ENCODE measurements at places on chromosomes 4 and X.

DNA sequence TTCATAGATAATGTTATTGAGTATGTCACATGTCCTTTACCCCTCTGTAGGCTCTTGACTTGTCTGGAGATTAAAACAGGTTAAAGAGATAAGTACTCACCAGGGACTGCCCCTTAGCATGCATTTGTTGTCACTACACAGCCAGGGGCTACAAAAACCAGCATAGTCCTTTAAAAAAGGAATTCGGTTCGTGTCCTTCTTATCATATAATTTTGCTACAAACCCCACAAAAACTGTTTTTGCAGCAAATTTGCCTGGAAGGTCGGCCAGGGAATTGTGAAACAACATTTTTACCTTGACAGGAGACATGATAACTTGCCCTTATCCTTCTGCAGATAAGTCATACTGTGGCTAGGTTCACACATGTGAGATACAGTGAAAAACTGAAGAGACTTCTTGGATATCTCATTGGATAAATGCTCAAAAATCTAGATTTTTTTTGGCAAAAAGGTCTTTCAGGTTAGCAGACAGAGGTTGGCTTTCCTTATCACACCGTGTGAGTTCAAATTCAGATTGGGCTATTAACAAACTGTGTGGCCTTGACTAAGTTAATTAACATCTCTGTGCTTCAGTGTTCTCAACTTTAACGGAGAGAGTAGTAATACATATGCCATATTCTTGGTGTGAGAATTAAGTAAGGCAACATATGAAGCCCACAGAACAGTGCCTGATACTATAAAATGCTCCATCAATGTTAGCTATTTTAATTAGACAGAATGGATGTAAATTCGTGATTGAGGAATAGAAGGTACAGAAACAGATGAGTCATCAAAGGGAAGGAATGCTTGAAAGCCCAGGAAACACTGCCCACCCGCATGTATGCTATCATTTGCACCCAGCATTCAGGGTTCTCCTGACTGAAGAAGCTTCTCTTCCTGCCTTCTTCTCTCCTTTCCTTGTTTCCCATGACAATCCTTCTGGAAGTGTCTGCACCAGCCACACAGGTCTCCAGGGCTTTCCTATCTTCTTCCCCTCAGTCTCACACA, 30.0 kb downstream of the FAM9C start:
- no peak for DNase-seq

GRCh38 chrX:29082558-29082957, 495.3 kb downstream of the IL1RAPL1 start:
- DNase-seq = no peak

GRCh38 chr4:74490736-74491135, 45.8 kb downstream of the AREG start:
- DNase-seq = no peak

- DNase-seq = no peak
These were observed 89.3 kb upstream of the LNX1 start for GRCh38 chr4:53680598-53680997.

- DNase-seq = no peak
These were observed 25.0 kb upstream of the HMGB3 start for GRCh38 chrX:150958177-150958576.

- DNase-seq = no peak
These were observed 349.5 kb downstream of the HS3ST1 start for GRCh38 chr4:11079171-11079570.

GRCh38 chr4:76703676-76704075, 194.3 kb downstream of the SOWAHB start:
- no peak for DNase-seq

- no peak for DNase-seq
These were observed 17.3 kb upstream of the CXCL8 start for GRCh38 chr4:73723023-73723422.

GRCh38 chrX:30620125-30620524, 33.1 kb upstream of the GK start:
- no peak for DNase-seq

GRCh38 chr4:184198190-184198589, 19.5 kb downstream of the ENPP6 start:
- DNase-seq = no peak

DNA sequence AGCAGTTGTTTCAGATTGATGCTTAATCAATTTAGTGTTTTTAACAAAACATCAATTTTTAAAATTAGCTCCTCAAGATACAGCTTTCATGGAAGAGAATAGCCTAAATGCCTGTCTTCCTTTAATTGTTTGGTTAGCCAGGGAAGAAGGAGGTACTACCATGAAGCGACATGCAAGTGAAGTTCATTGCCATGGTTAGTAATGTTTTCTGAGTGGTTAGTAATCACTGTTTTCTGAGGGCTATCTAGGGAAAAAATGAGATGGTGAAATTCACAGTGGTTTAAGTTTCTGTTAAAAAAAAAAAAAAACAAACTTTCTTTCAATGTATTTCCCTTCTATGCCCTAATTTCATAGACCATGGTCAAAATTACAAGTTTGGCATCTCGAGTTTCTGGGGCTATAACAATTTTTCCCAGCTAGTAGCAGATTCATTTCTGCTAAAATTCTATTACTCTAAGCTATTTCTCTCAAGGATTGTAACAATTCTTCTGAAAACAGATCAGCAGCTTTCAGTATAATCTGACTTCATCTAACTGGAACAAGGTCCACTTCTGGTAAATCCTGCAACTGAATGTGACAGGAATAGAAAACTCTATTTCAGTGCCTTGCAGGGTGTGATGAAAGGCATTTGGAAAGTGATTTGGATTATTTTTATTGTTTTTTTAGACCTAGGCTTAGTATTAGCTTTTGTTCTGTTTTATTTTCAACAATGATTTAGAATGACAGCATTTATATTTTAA, 157.0 kb downstream of the PCDH18 start:
- DNase-seq = no peak

GRCh38 chrX:87616371-87616770, 98.8 kb downstream of the KLHL4 start:
- DNase-seq = no peak

- DNase-seq = peak; percentile 50
These were observed 1244.0 kb upstream of the TENM3 start for GRCh38 chr4:180999217-180999616.

- no peak for DNase-seq
These were observed 6.1 kb upstream of the CXorf66 start for GRCh38 chrX:139971394-139971749.

DNA sequence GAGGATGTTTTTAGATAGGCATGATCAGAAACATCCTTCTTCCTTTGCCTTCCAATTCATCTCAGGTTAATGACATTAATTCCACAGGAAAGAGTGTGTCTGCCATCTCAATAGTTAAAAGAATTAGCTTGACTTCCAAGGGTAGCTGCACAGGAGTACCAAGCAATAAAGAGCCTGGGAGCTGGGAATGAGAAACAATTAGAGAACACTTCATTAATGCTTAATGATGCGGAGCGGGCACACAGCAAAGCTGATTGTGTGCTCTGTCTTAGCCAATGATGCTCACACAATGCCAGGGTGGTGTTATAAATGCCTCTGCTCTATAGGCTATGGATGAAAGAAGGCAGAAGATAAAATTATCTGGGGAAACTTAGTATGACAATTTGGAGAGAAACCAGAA, 1052.5 kb upstream of the LCORL start:
- DNase-seq = no peak

- DNase-seq = peak; percentile 39
These were observed at the start of gene CXorf38 for GRCh38 chrX:40647307-40648197. Gene CXorf38, minus strand, starts transcription at chrX:40647561. Its CDS starts 41 bp downstream, at chrX:40647520.

- DNase-seq = peak; percentile 32
These were observed 119.0 kb downstream of the GPR143 start for GRCh38 chrX:9646471-9647224.

DNA sequence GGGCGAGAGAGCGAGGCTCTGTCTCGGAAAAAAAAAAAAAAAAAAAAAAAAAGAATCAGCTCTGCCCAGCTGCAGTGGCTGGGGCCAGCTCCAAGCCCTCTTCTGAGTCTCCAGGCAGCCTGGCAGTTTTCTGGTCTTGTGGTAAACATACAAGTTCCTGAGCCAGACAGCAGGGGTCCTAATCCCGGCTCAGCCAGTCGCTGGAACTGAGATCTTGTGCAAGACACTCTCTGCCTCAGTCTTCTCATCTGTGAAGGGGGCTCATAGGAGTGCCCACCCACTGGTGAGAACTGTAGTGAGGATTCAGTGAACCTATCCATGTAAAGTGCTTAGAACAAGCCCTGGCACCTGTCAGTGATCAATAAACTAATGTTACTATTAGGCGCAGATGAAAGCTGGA, 41.8 kb downstream of the C4orf50 start:
- no peak for DNase-seq

DNA sequence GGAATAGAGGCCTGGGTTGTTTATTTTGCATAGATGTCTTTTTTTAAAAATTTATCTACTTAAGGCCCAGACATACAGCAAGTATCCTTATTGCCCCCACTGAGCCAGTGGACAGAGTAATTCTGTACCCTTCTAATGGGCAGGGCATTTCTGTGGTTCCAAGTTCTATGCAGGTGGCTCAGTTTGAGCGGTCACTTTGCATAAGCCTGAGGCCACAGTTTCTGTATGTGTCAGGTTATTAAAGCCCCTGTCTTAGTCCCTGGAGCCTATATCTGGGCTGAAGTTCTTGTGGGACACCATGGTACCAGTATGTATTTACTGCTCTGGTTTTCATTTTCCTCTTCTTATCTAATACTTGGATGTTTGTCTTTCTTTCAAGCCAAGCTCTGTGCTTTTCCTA, 168.8 kb downstream of the MID1IP1 start:
- no peak for DNase-seq

GRCh38 chr4:139922406-139923024, 231.5 kb downstream of the MAML3 start:
- DNase-seq = peak; percentile 19

DNA sequence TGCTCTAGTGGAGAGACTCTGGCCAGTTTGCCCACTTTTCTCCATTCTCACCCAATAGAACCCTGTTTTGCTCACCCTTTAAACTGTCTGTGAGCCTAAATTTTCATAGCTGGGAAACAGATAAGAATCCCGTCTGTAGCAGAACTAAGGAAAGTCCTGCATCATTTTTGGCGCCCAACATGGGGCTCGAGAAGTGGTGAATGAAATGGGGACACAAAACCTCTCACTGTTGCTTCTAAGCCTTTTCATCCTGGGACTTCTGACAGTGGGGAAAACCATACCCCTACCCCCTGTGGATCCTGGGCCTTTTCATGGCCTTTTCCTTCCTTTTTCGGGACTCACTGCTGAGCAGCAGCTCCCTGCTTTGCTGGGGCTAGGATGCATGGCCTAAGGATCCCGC, 189.9 kb downstream of the INPP4B start:
- no peak for DNase-seq

GRCh38 chr4:77433418-77433733, 172.2 kb upstream of the CXCL13 start:
- peak; percentile 41 for DNase-seq

GRCh38 chr4:121182296-121182695, 18.2 kb upstream of the TNIP3 start:
- DNase-seq = no peak

DNA sequence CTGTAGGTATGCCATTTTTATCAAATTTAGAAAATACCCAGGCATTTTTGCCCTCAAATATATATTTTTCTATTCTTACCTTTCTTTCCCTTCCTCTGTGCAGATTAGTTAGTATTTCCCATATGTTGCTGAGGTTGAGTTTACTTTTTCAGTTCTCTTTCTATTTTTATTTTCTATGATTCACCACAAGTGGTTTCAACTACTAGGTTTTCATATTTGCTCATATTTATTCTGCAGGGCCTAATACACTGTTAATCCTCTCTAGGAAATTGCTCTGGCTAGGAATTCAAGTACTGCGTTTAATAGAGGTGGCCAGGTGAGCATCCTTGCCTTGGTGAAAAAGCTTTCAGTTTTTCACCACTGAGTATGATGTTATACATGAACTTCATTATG, 1535.3 kb upstream of the PCDH10 start:
- no peak for DNase-seq

DNA sequence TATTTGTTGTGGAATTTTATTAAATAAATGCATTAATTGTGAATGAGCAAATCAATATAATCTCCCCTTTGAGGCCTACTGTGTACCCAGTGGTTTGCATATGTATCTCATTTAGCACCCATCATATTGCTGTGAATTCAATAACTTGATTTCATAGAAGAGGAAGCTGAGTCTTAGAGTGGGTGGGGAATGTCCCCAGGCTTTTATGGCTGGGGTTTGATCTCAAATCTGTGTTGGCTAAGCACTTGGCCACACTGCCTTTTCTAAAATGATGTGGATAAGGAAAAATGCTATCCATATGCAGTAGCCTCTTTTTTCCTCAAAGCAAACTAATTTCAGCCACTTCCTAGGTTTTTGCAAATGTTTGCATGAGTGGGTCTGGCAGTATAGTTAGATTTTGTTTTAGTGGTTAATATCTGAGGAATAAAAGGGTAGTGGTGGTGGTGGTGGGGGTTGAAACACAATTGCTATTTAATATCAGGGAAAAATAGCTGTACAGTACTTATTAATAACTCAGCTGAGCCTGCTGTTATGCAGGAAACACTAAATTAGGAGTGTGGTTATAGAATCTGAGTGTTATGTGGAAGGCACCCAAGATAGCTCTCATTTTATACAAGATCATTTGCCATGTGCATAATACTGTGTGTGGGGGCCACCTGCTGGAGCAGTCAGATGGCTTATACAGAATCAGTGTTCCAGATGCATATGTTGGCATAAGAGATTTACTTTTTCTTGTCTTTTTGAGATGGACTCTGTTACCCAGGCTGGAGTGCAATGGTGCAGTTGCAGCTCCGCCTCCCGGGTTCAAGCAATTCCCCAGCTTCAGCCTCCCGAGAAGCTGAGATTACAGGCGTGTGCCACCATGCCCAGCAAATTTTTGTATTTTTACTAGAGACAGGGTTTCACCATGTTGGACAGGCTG, 108.0 kb downstream of the TMEM131L start:
- DNase-seq = no peak

DNA sequence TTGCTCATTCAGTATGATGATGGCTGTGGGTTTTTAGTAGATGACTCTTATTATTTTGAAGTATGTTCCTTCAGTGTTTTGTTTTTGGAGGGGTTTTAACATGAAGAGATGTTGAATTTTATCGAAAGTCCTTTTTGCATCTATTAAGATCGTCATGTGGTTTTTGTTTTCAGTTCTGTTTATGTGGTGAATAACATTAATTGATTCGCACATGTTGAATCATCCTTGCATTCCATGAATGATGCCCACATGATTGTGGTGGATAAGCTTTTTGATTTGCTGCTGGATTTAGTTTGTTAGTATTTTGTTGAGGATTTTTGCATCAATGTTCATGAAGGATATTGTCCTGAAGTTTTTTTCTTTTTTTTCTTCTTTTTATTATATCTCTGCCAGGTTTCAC, 347.4 kb upstream of the EPHA5 start:
- no peak for DNase-seq

- no peak for DNase-seq
These were observed 100.8 kb upstream of the PLS3 start for GRCh38 chrX:115459883-115460880.

GRCh38 chrX:148552775-148553174, 52.4 kb downstream of the AFF2 start:
- no peak for DNase-seq

DNA sequence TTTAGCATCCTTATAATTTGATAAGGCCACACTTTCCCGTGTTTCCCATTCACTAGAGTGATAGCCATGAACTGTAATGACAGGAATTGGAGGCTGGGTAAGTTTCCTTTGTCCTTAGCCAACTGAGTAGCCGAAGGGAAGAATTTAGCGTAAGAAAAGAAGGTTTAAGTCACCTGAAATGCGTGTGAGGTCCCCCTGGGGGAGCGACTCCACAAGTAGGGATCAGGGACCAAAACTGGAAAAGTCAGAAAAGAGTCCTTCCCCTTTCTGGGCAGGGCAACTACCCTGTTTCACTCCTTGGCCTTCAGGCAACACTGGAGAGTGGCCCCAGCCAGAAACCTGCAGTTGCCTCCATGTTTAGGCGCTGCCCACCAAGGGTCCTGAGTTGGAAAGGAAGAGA, 81.6 kb upstream of the MED14 start:
- no peak for DNase-seq

Measured in DMS79 (cell line).